ENCODE measurements at places on chromosomes 1 and 21. TPM values are rescaled to one million over a fixed set of nuclear protein-coding genes. Genes with fewer than 3 reads are reported as not detected.

ABL2 gene
- 7.4 TPM for total RNA-seq

AUNIP gene
- 0.11 TPM for total RNA-seq

CSF3R gene
- 3.3 TPM for total RNA-seq

FCRL4 gene
- not detected for total RNA-seq

DNA sequence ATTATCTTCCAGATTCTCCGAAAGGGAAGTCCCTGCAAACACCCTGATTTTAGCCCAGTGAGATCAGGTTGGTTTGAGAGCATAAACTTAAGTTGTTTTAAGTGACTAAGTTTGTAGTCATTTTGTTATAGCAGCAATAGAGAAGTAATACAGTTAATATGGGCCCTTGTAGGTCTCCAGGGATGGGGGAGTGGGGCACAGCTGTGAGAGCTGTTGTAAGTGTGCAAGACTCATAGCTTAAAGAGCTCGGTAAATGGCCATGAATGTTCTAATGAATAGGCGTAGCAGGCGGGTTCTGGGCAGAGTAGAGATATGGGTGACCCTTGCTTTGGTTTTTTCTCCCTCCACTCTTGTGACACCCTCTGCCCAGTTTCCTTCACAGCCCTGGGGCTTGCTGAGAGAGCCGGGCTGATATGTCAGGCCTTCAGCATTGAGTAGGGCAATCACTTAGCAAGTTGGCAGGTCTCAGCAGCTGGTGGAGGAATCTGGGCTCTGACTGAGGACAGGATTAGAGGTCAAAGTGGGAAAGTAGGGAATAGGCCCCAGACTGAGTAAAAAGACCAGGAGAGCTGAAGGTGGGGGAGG, 16.0 kb upstream of the ID3 start:
- no peak for DNase-seq

- no peak for DNase-seq
These were observed 79.5 kb downstream of the DISC1 start for GRCh38 chr1:231705806-231706760.

DNA sequence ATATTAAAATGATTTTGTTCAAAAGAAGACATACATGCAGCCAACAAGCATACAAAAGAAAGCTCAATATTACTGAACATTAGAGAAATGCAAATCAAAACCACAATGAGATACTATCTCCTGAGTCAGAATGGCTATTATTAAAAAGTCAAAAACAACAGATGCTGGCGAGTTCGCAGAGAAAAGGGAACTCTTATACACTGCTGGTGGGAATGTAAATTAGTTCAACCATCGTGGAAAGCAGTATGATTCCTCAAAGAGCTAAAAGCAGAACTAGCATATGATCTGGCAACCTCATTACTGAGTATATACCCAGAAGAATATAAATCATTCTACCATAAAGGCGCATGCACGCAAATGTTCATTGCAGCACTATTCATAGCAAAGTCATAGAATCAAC, 126.0 kb upstream of the HMCN1 start:
- DNase-seq, result no peak

OR10Z1 gene
- total RNA-seq, result not detected

- DNase-seq, result no peak
These were observed 36.0 kb upstream of the PRDM2 start for GRCh38 chr1:13663969-13664368.

TAF5L gene
- total RNA-seq, result 9.0 TPM

DNA sequence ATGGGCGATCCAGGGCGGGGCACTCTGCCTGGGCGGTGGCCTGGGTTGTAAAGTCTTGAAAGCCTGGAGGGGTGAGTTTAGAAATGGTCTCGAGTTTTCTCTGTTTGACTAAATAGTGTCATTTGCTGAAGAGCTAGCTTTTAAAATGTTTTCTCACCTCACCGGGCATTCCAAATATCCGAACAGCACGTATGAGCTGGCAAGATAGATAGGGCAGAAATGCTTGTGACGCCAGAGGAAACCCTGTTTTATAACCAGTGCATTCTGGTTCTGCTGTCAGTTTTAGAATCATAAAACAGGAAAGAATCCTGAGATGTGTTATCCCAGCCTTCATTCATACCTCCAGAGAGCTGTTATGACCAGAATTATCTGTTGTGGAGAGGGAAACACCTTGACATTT, 725 bp downstream of the RTCA start:
- no peak for DNase-seq

- DNase-seq, result no peak
These were observed 3.3 kb downstream of the HYI start for GRCh38 chr1:43450251-43450941.

TNFAIP8L2 gene
- total RNA-seq, result 1.5 TPM

DNA sequence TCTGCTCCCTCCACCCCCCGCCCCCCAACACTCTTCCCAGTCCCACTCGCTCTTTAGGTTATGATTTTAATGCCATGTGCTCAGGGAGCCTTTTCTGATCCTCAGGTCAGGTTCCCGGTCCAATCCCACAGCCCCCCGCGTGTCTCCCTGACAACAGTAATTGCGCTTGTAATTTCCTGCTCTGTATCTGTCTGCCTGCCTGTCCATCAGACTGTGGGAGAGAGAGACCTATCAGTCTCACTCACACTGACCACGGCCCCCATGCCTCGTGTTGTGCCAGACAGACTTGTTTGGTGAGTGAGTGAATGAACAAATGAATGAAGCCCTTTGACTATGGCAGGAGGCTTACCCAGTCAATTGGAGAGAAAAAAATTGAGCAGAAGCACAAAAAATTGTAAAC, 50.8 kb upstream of the ECE1 start:
- no peak for DNase-seq

GRCh38 chr1:165114022-165114888, 242.3 kb downstream of the LMX1A start:
- DNase-seq, result no peak

ANXA9 gene
- total RNA-seq, result not detected

GRCh38 chr1:22711071-22711470, 432 bp downstream of the EPHB2 start:
- no peak for DNase-seq

- DNase-seq, result peak; percentile 87
These were observed 42.5 kb upstream of the TMEM125 start for GRCh38 chr1:43227143-43227764.

MPL gene
- 0.40 TPM for total RNA-seq

DNA sequence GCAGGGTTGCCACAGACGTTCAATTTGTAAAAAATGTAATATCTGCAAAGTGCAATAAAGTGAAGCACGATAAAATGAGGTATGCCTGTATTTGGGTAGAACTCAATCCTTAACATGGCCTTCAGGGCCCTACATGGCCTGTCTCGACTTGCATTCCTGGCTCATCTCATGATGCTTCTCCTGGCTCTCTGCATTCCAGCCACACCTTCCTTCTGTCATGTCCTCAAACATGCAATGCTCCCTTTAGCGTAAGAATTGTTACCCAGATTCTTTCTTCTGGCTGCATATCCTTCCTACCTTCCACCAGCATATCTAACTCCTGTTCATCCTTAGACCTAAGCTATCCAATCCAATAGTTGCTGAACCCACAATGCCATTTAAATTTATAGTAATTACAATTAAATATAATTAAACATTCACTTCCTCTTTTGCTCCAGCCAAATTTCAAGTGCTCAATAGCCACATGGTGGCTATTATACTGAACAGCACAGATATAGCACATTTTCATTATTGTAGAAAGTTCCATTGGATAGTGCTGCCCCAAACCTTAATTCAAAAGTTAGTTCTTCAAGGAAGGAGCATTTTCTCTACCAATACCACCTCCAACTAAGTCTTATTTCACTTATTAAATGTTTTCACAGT, 32.6 kb downstream of the FGGY start:
- DNase-seq, result no peak

DNA sequence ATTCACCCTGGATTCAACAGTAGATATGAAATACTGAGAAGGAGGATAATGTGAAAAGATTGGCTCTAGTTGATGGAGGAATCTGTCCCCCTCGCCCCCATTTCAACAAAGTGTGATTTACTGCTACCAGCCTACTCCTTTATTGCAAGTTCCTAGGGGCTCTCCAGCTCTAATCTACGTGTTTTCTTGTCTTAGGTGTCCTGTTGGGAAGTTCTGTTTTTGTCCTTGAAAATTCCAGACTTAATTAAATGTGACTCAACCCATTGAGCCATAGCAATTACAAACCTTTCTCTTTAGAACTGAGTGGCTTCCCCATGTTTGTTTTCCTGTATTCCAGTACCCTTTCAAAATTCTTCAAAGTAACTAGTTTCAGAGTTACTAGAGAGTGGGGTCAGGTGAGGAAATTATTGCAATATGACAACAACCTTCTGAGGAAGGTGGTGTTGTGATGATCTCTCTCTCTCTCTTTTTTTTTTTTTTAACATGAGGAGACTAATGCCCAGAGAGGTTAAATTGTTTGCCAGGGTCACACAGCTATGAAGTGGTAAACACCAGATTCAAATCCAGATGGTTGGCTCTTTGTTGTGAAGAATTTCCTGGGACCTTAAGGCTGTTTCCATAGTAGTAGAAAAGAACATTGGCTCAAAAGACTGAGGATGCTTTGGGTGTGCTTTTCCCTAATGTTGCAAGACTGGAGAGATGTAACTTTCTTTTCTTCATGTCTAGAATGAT, 3.5 kb downstream of the RGL1 start:
- DNase-seq, result no peak

DNA sequence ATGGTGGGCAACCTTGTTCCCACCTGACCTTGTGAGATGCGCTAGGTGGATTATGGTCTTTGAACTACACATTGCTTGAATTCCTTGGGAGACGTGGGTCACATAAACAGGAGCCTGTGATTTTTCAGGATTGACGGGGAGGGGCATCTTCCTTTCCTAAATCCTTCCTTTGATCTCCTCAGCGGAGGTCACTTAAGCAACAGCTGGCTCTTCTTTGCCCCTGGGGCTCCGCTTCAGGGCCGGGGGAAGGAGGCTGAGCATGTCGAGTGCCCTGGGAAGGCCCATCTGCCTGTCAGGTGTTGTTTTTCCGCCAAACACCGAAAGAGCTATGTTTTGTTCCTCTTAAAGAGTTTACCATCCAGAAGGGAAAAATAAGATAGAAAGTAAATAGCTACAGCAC, 40.6 kb downstream of the KIF26B start:
- DNase-seq, result no peak

DNA sequence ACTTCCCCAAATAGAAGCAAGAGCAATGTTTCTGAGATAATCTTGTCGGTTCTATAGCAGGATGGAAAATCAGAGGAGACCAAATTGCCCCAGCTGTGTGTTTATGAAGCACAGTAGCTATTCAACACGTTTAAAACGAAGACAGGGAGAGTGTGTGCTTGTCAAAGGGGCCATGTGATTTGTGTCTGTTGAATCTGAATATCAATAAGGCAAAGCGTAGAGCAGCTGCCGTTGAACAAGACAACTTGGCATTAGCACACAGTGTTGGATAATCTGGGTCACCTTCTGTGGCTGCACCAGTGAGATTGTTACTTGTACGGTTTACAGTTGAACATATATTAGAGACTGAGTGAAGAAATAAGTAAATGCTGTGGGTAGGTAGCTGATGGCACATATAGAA, 1.0 kb downstream of the CRB1 start:
- no peak for DNase-seq

DNA sequence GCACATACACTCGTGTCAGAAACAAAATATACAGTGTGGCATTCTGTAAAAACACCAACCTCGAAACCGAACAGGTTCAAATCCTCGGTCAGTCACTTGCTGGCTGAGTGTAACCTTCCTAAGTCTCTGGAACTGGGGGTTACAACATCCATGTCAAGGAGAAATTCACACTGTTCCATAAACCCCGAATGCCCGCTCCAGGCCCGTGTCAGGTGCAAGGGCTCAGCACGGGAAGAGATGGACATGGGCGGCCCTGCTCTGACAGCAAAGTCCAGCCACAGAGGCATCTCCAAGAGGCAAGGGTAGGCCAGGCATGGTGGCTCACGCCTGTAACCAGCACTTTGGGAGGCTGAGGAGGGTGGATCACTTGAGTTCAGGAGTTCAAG, 79.5 kb downstream of the SLC66A1 start:
- DNase-seq, result no peak

DNA sequence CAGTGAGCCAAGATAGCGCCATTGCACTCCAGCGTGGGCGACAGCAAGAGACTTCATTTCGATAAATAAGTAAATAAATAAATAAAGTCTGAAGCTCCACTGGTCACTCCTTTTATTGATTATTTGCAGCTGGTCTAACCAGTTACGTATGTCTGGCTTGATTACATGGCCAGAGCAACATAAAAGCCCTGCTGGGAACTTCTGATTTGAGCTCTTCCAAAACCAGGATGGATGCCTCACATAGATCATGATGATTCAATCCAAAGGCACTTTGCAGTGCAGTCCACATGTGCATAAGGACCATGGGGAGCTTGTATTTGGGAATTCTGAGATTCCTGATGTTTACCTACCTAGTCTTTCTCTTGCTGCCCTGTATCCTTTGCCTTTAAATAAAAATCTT, 24.0 kb downstream of the NSUN4 start:
- DNase-seq, result no peak

USH2A gene
- total RNA-seq, result 2.7 TPM

DNA sequence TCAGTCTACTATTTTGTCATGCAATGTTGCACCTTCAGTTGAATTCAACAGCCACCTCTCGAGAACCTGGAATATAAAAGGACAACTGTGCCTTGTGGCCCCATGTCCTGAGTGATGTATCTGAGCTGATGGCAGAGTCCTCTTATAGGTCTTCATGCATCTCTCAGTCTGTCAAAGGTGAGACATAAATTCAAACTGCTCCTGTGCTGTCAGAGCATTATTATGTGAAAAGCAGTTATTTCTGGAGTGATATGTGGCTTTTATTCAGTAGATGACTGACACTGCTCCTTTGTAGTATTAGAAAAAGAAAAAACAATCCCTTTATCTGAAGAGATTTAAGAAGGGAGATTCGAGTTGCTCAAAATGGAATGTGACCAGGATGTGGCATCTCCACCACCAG, 8.4 kb downstream of the S100A10 start:
- DNase-seq, result no peak

DNA sequence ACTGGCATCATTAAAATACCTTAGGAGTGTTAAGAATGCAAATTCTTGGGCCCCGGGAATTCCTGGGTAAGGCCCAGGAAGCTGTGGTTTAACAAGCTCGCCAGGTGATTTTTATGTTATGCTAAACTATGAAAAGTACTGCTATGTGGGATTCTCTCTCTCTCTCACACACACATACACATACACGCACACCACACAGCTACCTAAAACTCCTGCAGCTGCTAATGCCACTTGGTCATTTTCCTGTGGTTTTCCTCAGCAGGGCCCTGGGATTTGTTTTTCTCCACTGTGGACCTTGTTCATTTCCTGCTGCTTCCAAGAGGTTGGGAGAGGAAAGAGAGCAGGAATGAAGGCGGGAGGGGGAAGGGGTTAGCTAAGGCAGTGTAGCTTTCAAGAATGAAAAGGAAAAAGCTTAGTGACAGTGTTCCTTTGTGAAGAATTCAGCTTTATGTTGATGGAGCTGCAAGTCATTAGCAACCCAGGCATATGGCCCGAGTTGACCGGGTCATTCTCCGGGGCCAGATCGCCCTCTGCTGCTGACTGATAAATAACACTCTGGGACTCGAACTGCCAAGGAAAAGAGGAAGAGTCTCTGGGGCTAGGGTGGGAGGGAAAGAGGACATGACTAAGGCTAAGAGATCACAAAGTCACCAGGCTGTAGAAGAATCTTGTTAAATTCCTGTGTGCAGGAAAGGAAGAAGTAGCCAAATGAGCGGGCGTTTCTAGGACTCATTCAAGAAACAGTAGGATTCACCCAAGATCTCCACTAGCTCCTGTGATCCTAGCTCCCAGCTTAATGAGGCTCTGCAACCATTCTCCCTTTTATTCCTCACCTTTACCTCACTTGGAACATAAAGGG, 30.5 kb upstream of the LRIG2 start:
- DNase-seq, result peak; percentile 78
